ENCODE measurements at places on chromosomes 6 and 20.

GRCh38 chr6:44021589-44022295 is 105.5 kb downstream of the MRPL14 start:
- no peak for DNase-seq

- DNase-seq: no peak
Measured at GRCh38 chr20:37194621-37195417, 15.5 kb upstream of the MROH8 start.

DNA sequence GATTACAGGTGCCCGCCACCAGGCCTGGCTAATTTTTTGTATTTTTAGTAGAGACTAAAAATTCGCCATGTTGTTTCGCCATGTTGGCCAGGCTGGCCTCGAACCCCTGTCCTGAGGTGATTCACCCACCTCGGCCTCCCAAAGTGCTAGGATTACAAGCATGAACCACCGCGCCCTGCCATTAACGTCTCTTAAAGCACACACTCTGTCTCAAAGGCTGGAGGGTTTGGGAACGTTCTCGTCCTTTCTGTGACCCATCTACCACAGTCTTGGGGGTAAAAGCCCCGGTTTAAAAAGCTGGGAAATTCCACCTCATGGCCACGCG is 57.8 kb upstream of the ARID1B start:
- no peak for DNase-seq

DNA sequence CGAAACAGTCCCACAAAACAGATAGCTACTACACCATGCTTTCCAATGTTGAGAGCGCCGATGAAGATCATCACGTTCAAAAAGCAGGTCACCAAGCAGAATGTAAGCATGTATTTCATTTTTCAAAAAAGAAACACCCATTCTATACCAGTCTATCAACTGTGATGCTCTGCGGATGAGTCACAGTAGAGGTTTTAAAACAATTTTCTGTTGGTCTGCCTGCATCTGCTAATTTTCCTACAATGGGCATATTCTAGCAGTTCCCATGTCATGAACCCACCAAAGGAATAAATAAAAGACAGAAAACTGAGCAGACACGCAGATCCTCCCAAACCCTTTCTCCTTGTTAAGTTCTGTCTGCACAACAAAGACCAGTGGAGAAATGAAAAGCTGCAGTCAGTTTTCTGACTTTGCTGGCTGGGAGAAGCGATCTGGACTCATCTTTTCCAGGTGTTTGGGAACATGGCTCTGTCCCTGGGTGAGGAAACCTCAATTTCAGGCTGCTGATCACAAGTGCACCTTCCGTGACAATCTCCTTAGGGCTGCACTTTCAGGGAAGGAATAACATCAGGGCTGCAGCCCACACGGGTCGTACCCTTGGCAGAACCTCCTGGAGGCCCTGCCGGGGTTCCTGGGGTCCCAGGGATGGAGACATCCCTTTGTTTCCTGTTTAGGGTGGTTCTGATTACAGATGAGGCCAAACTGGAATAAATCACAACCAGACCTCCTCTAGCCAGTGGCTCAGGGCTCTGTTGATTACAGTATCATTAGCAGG is 200.1 kb downstream of the BMP7 start:
- no peak for DNase-seq

DNA sequence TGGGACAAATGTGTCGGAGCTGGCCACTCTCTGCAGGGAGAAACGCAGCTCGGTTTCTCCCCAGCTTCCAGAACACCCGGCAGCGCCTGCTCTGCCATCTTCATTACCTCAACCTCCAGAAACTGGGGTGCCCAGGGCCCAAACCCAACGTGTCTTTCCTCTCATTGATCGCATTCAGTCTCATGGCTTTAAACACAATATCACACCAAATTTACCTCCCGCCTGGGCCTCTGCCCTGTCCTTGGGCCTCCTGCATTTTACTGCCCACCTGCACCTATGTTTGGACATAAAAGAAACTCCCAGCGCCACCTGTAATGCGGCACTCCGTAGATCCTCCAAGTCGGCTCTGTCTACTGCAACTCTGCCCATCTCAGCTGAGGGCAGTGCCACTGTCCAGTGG is 22.2 kb downstream of the SERPINB6 start:
- no peak for DNase-seq

DNA sequence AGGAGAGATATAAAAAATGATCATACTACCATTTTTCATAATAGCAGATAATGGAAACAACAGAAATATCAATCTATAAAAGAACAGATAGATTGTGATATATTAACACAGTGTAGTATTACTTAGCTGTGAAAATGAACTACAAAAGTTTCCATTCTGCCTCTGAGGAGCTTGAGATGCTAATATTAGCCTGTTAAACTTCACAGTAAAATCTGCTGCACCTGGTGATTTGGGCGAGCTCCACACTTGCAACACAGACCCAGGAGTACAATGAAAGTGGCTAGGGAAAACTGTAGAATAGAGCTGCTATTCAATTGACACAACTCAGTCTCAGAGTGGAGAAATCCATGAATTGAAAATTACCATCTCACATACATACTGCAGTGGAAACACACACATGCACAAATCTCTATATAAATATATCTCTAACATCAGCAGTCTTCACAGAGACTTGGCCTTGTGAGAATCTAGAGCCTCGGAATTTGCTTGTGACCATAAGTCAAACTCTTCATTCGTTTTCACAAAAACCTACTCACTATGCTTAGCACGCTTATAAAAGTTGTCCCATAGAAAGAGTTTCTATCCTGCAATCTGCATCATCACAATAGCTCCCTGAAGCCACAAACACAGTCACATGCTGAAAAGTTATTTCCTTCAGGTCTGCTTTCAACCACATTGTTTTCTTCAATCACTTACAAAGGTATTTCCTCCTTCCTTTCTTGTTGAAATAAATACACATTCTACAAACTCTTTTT is 133.0 kb downstream of the PAK5 start:
- DNase-seq: no peak

GRCh38 chr6:56162081-56162480 is 85.3 kb downstream of the COL21A1 start:
- no peak for DNase-seq

- no peak for DNase-seq
Measured at GRCh38 chr20:19321176-19321575, 108.7 kb downstream of the SLC24A3 start.

DNA sequence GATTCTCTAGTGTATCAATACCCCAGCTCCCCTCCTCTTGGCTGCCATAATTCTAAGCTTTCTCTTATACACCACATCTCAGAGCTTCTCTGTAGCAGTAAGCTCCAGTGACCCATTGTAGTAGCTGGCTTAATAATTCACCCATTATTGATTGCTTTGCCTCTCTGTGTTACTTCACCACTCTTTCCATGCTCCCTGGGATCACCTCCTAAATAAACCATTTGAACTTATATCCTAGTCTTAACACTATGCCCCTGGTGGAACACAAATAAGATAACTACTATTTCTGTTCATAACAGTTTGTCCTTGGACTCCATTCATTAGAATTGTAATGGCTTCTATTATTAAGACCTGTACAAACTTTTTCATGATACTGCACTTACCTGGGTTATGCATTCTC is 758.9 kb downstream of the KIF16B start:
- DNase-seq: no peak

DNA sequence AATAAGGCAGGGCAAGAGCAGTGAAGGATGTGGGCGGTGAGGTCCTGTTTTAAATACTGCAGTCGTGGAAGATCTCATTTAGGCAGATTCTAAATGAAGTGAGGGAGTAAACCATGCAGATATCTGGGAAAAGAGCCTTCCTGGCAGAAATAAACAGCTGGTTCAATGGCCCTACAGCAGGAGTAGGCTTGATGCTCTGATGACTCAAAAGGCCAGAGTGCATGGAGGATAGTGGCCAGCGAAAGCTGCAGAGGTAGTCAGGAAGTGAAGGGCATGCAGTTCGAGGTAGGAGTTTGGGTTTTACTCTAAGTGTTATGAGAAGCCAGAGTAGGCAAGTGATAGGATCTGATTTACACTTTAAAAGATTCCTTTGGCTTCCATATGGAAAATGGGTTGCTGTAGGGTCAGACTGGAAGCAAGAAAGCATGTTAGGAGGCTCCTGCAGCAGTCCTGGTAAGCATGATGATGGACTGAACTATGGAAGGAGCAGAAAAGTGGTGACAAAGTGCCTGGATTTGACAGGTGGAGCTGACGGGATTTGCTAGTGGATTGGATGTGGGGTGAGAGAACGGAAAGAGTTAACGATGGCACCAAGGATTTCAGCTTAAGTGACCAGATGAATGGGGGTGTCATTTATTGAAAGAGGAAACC is 150.0 kb downstream of the GJA10 start:
- no peak for DNase-seq

- DNase-seq: no peak
Measured at GRCh38 chr6:2881423-2881822, 21.7 kb downstream of the SERPINB9 start.

- no peak for DNase-seq
Measured at GRCh38 chr6:45467853-45468252, 90.1 kb upstream of the SUPT3H start.

DNA sequence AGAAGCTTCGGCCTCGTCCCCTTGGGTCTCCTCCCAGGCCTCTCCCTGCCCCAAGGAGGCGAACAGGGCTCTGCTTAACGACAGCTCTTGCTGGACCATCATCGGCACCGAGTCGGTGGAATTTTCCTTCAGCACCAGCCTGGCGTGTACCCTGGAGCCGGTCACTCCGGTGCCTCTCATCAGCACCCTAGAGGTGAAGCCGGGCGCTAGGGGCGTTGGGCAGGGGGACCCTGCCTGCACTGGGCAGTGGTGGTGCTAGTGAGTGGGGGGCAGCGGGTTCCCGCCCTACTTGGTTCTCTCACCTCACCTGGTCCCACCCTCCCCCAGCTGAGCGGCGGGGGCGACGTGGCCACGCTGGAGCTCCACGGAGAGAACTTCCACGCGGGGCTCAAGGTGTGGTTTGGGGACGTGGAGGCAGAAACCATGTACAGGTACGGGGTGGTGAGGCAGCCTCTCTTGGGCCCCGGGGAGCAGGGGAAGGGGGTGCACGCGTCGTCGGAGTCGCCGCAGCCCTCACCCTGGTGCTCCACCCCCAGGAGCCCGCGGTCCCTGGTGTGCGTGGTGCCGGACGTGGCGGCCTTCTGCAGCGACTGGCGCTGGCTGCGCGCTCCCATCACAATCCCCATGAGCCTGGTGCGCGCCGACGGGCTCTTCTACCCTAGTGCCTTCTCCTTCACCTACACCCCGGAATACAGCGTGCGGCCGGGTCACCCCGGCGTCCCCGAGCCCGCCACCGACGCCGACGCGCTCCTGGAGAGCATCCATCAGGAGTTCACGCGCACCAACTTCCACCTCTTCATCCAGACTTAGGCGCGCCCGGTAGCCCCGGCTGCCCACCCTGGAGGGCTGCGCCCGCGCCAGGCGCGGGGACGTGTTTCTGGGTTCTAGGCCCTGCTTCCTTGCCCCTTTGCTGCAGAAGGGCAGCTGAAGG is 8.3 kb upstream of the MATN4 start:
- DNase-seq: no peak

- DNase-seq: no peak
Measured at GRCh38 chr6:5501837-5502236, 240.5 kb downstream of the FARS2 start.

DNA sequence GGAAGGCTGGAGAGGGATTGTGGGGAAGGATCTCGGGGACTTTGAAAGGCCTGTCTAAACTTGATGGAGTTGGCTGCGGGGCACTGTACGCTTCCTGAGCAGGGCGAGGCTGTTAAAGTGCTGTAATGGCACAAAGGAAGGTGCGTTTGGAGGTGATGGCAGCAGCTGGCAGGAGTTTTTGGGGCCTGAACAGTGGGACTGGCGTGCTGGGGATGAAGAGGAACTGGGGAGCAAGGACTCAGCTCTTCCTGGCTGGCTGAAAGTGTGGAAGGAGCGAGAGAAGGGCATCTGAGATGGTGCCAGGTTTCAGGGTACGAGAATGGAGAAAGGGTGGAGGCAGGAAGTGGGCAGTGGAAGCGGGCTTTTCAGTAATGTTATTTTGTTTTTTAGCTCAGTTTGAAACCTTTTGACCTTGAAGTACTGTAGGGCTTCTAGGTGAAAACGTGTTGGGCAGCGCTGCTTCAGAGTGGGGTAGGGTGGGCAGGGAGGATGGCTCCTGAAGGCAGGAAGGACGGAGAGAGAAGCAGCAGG is 8.0 kb downstream of the TMEM181 start:
- no peak for DNase-seq

- DNase-seq: no peak
Measured at GRCh38 chr20:25397096-25397495, 6.5 kb upstream of the ABHD12 start.
